ENCODE measurements at places on chromosomes 4 and X.

GRCh38 chr4:92234393-92235176 is 69.2 kb upstream of the GRID2 start:
- DNase-seq = peak; percentile 93

DNA sequence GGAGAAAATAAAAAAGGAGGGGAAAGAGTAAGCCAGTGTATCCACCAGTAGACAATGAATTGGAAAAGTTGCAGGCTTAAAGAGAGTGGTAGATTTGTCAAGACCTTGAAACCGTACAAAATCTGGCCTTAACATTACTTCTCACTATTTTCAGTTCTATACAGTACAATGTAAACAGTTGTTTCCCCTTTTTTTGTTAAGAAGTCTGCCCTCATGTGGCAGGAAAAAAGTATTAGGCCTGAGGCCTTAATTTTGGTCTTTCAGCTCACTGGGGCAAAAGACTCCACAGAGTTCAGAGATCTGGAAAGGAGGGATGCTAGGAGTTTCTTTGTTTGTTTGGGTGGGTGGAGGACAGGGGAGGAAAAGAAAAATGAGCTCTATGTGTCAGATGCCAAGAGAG is 92.8 kb upstream of the CCDC160 start:
- DNase-seq = peak; percentile 11

GRCh38 chrX:124234348-124234747 is 98.1 kb upstream of the TEX13D start:
- no peak for DNase-seq

DNA sequence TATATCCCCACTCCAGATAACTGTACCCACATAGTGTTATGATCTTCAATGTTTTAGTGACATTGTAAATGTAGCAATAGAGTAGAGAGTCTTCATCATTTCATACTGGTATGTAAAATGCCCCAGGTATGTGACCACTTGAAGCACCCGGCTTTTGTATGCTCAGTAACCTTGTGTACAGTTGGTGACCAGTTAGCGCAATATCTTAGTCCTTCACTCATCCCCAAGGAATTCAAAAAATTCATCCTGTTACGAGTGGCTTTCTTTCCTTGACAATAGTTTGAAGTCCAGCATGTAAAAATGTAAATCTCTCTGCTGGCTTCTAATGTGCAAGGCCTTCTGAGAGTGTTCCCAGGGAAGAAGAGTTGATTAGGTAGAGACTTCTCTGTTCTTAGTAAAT is 145.6 kb downstream of the ARX start:
- no peak for DNase-seq

Measured in H4 (cell line).